ENCODE measurements at places on chromosomes 7 and 10.

DNA sequence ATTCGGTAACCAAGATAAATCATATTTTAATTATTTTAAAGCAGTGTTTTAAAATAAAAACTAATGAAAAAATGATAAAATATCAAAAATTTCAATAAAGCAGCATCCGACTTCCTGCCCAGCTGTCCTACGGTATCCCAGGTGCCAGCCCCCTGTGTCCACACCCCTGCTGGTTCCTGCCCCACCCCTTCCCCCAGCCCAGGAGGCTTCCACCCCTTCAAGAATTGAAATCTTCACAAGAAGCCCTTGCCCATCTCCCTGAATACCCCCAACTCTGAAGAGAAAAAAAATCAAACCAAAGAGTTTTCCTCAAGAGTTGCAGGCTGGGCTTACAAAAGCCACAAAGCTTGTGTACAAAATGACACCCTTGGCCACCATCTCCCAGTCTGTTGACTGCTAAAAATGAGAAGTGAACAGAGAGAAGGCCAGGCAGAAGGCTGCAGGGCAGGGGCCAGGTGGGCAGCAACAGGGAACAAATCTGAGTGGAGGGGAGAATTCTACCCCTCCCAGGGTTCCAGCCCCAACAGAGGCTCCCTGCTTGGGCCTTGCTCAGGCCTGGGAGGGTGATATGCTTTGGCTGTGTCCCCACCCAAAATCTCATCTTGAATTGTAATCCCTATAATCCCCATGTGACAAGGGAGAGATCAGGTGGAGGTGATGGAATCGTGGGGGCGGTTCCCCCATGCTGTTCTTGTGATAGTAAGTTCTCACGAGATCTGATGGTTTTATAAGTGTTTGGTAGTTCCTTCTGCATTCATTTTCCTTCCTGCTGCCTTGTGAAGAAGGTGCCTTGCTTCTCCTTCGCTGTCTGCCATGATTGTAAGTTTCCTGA lies 14.5 kb downstream of the GPRIN2 start:
- DNase-seq = no peak

GRCh38 chr7:151491859-151492258 lies 27.8 kb downstream of the RHEB start:
- DNase-seq = no peak

DNA sequence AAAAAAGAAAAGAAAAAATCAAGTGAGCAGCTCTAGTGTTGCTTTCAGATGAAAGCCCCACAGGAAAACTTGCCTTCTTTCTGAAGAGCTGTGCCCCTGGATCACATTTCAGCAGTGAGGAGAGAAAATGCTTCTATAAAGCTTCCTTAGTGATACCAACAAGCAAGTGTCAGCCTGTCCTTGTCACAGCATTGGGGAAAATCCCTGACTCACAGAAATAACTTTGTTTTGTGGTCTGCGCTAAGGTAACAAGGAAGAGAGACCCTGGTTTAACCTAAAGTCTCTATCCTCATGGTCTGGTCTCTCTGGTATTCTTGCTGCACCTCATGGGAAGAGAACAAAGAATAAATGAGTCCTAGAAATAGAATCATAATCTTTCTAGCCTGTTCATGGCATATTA lies 885.2 kb upstream of the SORCS1 start:
- DNase-seq = no peak

GRCh38 chr10:98419469-98420261 lies 4.7 kb upstream of the PYROXD2 start:
- no peak for DNase-seq

GRCh38 chr7:114760477-114760876 lies 161.4 kb upstream of the MDFIC start:
- DNase-seq = no peak

DNA sequence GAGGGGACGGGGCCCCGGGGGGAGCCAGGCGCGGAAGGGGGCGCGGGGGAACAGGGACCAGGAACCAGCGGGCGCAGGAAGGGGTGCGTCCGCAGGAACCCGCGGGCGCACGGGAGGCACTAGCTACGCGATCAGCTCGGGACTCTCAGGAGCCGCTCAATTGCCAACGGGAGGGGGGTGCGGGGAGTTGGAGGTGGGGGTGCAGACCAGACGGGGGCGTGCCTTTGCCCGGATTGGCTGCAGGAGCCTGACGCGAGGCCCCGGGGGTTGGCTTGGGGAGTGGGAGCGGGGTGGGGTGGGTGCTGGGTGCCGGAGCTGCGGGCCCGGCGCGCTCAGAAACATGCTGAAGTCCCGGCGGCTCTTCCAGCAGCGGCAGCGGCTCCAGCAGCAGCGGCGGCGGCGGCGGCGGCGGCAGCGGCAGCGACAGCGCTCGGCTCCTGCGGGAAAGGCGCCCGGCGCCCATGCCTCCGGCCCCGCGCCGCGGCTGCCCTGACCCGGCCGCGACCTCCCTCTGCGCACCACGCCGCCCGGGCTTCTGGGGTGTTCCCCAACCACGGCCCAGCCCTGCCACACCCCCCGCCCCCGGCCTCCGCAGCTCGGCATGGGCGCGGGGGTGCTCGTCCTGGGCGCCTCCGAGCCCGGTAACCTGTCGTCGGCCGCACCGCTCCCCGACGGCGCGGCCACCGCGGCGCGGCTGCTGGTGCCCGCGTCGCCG lies at the start of gene ADRB1:
TSS of gene ADRB1 (plus strand) at position 335 of the 715 bp plus-strand sequence. CDS start at position 602, 267 bp downstream.
- peak; percentile 67 for DNase-seq

DNA sequence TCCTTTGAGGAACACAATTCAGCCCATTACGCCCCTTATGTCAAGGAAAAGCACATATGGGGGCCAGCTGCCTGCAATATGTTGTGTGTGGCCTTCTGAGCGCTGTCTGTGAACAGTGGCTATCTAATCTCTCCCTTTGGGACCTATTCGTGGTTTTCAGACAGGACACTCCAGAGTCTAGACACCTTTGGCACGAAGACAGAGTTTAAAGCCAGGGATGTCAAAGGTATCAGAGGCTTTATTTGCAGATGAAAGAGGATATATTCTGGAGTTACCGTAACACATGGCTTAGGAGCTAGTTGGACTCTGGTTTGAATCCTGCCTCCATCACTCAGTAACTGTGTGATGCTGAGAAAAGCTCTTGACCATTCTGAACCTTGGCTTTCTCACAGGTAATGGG lies 14.8 kb upstream of the EEPD1 start:
- DNase-seq = no peak

DNA sequence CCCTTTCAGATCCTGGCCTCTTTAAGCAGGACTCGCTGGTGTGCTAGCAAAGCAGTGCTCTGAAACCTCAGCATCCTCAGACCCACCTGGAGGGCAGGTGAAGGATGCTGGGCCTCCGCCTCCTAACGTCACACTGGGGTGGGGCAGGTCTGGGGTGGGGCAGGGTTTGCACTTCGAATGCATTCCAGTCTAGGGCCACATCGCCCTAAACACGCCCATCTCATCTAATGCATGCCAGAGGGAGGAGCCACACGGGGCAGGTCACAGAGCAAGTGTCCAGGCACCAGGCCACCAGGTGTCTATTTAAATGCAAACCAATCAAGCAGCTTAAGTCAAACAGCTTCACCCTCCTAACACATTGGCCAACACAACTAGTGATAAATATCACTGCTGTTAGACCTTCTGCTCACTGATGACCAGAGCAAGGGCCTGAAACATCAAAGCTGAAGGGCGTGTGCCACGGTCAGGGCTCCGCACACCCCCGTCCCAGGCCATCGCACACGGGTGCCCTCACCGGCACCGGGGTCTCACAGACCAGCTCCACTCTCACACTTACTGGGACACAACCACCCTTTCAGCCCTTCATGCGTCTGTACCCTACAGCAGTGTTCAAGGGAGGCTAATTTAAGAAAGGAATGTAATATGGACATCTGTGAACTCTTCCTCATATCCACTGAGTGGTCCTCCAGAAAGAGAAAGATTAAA lies 47.1 kb downstream of the DIP2C start:
- no peak for DNase-seq

- no peak for DNase-seq
These were observed 29.4 kb upstream of the MBL2 start for GRCh38 chr10:52801947-52802346.

DNA sequence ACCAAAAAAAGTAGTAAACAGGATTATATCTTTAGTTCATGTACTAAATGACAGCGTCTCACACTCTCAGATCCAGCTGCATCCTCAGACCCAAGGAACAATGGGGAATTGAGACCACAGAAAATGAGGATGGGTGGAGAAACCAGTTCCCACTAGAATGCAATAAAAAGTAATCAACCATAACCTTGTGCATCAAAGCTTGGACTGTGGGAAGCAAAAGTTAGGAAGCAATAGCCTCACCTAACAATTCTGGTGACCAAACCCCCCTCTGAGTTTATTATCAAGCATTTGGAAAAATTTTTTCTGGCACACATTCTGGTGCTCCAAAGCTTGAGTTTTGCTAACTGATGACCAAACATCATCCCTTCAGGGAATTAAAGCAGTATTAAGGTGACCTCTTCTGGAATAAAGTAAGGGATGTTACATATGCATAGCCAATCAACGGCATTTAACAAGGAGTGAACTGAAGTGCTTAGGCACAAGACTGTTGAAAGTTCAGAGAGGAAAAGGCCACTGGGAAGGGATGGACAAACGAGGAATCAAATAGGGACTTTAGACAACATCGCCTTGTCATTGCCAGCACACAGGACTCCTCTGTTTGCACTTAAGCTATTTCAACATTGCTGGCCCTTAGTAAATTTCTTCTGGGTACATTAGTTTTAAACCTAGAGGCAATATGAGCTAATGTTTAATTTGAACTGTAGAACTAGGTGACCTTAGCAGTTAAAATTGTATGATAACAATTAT lies 1.2 kb upstream of the MAT1A start:
- DNase-seq = no peak

DNA sequence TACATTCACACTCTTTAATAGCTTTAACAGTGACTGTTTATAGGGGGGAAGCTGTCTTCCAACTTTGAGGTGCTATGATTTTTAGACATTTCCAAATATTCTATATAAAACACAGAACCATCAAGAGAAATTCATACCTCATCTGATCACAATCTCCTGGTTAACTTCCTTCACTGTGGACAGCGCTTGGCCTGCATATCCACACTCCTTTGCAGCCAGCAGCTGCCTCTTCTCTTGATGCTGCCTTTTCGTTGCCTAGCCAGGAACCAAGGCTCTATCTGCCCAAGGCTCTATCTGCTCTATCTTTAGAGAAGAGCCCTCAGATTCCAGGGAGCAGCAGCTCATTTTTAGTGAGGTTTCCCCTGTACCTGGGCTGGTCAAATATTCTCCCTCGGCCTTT lies 252.0 kb downstream of the PTEN start:
- DNase-seq = no peak

- no peak for DNase-seq
These were observed 46.7 kb upstream of the ANTXRL start for GRCh38 chr10:46239993-46240683.

GRCh38 chr7:154911411-154911810 lies 91.5 kb downstream of the PAXIP1 start:
- no peak for DNase-seq

DNA sequence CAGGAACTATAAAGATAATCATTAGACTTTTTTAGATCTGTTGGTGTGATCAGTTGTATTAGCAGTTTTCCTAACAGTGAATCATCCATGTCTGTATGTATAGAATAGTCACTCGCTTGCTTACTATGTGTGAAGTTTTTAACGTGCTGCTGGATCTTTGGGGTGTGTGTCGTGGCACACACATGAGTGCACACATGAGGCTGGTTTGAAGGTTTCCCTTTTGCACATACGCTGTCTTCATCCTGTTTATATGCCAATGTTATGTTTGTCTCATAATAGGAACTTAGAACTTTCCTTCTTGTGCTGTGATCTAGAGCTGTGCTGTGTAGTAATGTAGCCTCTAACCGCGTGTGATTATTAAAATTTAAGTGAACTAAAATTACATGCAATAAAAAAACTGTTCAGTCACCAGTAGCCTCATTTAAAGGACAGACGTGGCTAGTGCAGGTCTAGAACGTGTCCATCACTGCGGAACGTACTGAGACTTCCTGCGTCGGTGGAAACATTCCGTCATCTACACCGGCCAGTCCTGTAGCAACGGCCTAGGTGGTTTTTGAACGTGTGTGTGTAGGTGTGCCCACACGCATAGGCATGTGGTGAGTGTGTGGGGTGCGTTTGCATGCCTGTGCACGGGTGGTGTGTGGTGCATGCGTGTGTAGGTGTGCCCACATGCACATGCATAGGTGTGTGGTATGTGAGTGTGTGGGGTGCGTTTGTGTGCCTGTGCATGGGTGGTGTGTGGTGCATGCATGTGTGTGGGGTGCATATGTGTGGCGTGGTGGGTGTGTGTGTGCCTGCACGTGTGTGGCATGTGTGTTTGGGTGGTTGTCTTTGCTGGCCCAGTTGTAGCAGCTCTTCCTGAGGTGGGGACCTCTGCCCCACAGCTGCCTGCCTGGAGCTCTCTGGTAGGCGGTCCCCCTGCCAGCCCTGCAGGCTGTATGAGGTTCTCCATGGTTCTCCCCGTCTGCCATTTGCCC lies 56.6 kb downstream of the INPP5A start:
- DNase-seq = no peak

- DNase-seq = peak; percentile 42
These were observed 12.5 kb downstream of the SFRP5 start for GRCh38 chr10:97759158-97759887.

DNA sequence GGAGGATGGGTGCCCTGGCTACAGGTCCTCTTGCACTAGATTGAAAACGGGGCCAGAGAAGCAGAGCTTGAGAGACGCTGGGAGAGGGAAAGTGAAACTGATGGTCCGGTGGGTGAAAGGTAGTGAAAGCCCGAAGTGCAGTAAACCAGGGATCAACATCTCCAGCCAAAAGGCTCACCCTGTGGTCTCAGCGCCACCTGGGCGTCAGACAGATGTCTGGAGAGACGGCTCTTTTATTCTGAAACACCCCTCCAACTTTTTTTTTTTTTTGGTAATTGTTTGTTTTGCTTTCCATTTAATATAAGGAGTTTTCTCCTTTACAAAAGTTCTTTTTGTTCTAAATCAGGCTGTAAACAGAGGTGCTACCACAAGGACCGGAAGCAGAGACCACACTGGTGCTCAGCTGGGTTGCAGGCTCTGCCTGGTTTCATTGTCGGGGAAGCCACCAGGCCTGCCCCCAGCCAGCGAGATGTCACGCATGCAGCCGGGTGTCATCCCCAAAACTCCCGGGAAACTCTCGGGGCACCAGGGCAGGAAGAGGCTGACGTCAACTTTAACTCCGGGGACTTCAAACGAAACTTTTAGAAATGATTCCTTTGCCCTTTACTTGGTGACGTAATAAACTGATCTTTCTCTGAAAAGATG lies 11.2 kb downstream of the IL2RA start:
- DNase-seq = no peak

DNA sequence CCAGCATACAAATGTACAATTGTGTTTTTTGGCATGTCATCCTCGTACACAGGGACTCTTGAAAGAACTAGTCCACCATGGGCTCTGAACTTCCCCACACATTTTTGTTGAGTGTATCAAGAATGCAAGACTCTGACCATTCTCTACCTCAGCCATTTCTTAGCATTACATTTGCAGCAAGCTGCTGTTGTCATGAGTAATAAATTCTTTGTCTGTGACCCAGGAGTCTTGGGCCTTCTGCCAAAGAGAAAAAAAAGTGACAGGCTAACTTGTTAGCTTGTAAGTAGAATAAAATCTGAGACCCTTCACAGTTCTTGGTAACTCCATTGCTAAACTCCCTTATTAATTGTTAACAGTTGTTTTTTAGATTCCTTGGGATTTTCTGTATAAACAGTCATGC lies 542.3 kb upstream of the MBL2 start:
- DNase-seq = no peak

- no peak for DNase-seq
These were observed 130.0 kb downstream of the THSD7A start for GRCh38 chr7:11701829-11702560.

All from NCI-H2081 (cell line).